ENCODE measurements at places on chromosomes 7 and 10.

DNA sequence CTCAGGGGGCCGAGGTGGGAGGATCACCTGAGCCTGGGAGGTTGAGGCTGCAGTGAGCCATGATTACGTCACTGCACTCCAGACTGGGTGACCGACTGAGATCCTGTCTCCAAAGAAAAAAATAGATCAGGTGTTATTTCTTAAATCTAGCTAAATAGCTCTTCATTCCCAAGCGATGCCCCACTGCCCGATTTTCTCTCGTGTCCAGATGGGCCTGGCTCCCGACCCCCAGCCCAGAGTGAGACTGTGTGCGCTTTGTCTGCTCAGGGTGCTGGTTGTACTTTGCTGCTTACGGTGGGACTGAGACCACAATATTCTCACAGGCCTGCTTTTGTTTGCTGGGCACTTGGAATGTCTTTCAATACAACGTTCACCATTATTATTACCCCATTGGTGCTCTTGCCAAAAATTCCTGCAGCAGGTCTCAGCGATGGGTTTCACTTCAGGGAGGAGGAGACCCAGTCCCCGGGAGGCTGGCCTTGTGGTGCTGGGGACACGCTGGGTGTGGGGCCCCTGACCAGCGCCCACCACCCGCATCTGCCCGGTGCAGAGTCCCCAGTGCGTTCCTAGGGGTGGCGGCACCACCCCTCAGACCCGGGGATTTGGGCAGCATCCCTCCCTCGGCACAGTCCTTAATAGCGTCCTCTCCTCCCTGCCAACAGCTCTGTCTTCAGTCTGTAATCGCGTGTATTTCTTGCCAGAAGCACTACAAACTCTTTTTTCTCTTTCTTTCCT lies 20.4 kb upstream of the DPYSL4 start:
- DNase-seq: no peak

DNA sequence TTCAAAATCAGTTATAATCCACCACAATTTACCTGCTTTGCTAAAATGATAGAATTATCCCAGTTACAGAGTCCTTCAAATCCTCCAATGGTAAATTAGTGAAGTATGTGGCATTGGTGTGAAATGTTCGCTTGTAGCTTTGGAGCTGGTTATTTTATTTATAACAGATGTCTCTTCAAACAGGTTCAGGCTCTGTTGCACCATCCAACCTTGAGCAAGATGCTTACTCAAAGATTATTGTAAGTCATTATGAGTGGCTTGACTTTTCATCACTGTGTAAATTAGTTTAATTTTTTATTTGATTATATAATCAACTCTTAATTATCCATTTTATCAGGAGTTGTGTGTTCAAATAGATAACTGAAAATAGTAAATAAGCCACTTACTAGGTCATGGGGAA lies 99.4 kb downstream of the BTRC start:
- peak; percentile 3 for DNase-seq

GRCh38 chr7:27873981-27874957 lies 134.3 kb downstream of the TAX1BP1 start:
- DNase-seq: no peak

DNA sequence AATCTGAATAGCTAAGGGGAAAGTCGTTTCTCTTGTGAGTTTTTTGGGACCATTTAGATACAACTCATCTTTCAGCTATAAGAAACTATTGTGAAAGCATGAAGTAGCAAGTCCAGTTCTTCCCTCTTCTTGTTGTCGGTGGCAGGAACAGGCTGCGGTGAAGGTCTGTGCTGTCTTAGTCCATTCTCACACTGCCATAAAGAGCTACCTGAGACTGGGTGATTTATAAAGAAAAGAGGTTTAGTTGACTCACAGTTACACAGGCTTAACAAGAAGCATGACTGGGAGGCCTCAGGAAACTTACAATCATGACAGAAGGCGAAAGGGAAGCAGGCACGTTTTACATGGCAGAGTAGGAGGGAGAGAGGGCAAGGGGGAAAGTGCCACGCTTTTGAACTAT lies 261.8 kb downstream of the GATA3 start:
- no peak for DNase-seq

DNA sequence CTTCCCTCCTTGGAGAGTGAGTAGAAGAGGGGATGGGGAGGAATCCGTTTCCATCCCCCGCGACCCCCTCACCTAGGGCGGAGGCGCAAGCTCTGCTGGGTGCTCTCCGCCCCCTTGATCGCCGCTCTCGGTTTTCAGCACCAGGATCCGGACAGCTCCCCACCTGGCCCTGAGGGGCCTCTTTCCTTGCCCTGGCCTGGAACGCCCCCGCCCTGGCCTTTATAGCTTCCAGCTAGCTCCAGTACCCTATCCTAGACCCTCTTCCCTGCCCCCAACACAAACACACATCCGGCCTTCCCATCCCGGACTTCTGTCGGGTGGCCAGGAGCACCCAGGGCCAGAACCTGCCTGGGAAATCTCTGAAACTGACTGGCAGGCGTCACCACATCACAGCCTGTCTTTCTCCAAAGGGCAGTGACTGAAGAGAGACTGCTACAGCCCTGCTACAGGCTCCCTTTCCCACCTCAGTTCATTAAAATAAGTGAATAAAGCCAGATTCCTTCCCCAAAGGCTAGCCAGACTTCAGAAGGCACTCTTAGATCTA lies 72.3 kb upstream of the LEP start:
- DNase-seq: no peak

DNA sequence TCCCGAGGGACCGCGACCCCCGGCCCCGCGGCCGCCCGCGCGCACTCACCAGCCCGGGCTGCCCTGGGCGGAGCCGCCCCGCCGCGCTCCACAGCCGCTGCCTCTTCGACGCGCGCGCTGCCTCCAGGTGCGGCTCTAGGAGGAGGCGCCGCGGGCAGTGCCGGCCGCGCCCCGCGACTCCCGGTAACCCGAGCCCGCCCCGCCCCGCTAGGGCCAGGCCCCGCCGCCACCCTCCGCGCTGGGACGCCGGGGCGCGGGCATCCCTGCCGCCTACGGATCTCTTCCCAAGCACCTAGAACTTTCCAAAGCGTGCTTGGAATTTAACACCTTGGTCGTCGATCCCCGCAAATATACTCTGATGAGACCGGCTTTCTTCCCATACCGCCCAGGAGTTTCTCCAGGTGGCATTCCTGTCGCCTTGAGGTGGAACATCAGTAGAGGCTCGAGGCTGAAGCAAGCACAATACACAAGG lies at the start of gene SLC26A5:
TSS of gene SLC26A5 (minus strand) at position 159 of the 472 bp plus-strand sequence. CDS start 24,693 bp downstream, outside the sequence.
- DNase-seq: peak; percentile 51

- no peak for DNase-seq
Observed at GRCh38 chr7:132830941-132831340, 250.9 kb downstream of the CHCHD3 start.

- DNase-seq: no peak
Observed at GRCh38 chr7:137965942-137966640, 35.8 kb downstream of the CREB3L2 start.

DNA sequence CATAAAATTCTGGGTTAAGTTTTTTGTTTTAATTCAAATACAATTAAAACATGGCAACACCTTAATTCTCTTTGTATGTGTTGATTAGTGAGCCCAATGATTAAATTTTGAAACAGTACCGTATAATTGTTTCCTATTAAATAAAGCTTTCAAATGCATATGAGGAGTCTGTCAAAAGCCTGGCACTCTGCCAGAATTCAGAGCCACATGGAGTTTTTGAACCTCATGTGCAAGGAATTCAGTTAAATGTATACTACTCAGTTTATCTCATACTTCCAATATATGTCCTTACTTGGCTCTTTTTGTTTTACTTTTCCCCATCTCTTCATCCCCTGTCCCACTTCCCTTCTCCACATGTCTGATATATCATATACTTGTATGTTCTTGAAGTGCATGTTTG lies 165.6 kb upstream of the FAM3C start:
- no peak for DNase-seq

DNA sequence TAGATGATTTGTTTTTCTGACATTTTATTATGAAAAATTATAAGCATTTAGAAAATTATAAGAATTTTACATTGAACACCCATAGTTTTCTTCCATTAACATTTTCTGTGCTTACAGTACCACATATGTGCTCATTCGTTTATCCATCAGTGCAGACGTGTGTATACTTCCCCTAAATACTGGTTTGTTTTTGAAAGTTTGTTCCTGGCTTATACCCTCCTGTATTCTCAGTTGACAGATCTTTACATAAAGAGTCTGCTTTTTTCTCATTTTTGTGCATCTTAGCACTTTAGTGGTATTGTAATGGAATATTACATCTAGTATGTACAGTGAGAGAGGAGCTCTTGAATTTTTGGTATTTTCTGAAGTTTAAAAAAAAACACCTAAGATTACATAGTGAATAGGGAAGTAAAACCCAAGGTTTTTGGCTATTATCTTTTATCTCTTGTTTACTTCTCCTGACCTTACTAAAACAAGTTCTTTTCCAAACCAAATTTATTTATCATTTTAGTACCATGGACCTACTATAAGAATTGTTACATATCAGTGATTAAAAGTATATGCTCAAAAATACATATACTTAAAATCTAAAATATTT lies 8.1 kb downstream of the DLD start:
- DNase-seq: no peak

GRCh38 chr10:119477444-119477843 lies 65.1 kb downstream of the RGS10 start:
- DNase-seq: no peak

- no peak for DNase-seq
Observed at GRCh38 chr7:84238596-84238995, 44.0 kb upstream of the SEMA3A start.

GRCh38 chr10:49621561-49621960 lies 7.7 kb downstream of the CHAT start:
- no peak for DNase-seq

GRCh38 chr10:22477334-22478287 lies 132.3 kb downstream of the SPAG6 start:
- DNase-seq: no peak

- no peak for DNase-seq
Observed at GRCh38 chr7:113320419-113320818, 202.1 kb upstream of the SMIM30 start.

DNA sequence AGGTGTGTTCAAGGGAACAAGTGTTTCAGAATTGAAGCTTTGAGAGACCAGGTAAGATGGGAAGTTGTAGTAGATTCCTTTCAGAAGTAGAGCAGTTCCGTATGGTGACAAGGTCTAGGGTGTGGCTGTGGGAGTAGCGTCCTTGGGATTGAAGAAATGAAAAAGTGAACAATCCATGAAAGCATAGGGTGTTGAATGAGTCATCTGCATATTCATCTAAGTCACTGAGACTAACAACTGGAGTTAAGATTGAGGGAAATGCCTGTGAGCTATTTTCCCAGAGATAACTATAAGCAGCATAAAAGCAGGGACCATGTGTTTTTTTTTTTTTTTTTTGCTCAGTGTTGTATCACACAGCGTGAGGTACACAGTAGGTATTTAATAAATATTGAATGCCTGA lies 134.8 kb downstream of the PHTF2 start:
- DNase-seq: no peak

- DNase-seq: no peak
Observed at GRCh38 chr7:1987084-1987535, 245.6 kb downstream of the MAD1L1 start.

DNA sequence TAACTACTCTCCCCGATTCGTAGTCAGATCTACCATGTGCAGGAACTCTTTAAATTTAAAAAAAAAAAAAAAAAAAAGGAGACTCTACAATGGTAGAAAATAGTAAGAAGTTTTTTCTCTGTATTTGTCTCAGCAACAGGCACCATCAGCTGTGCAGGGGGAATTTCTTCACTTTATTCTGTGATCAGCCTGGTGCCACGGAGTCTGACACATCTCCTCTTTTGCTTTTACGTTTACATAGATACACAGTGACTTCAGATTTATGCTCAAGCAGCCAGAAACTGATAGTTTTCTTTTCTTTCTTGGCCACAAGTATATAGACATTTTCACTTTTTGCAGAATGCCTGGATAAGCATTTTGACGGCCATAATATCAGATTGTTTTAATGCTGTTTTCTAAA lies 190.6 kb upstream of the AKR1E2 start:
- DNase-seq: no peak

GRCh38 chr10:31095677-31096560 lies 64.3 kb upstream of the ZNF438 start:
- DNase-seq: no peak

DNA sequence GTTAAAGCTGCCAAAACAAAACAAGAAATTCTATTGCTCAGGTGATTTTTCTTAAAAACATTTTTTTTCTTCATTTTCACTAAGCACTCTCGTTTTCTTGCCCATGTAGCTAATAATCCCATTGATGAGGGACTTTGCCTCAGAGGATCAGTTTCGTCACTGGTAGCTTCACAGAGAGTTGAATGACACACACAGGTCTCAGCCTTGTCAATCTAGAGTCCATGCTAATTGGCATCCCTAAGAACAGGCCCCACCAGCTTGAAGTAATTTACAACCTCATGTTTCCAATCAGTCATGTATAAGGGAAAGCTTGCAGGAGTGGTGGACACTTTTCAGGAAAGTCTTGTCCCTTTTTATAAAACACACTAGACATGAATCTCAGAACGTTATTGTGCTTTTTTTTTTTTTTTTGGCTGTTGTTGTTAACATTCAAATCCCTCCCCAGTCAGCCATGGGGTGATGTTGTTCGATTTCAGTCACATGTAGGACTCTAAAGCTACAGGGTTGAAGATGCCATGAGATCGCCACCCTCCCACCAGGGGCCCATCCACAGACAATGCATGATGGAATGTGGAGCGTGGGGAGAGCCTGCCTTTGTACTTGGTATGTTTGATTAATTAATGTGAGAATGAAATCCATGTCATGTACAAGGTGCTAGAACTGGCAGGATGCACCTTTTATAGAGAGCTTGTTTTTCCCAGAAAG lies 232.4 kb upstream of the FZD8 start:
- DNase-seq: no peak

- DNase-seq: no peak
Observed at GRCh38 chr7:84799106-84799505, 387.8 kb downstream of the SEMA3D start.

DNA sequence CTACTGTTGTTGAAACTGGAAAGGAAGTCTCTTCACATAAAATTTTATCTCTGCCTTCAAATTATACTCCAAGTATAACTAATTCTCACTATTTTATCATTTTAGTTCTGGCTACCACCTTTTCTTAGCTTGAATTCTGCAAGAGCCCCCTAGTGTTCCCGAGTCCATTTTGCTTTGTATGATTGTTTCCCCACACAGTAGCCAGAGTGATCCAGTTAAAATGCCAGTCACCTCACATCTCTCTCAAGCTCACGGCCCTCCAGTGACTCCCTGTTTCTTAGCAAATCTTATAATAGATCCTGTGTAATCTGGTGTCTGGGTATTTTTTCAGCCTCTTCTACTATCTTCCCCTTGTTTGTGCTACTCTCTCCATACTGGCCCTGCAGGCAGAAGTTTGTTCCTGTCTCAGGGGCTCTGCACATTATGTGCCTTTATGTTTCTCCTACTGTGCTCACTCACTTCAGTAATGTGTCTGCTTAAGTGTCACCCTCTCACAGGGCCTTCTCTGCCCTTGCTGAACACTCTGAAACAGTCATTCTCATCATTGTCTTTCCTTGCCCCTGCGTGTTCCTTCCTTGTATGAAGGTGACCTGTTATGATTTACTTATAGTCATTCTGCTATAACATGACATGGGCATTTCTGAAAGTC lies 8.9 kb downstream of the WAC start:
- no peak for DNase-seq
